Effector memory CD4-positive, alpha-beta T cell (primary cell): ENCODE measurements at places on chromosomes 2 and 18.

- no peak for DNase-seq
Observed at GRCh38 chr2:127632592-127633489, 13.1 kb upstream of the GPR17 start.

GRCh38 chr18:32335228-32335627 is 135.5 kb downstream of the GAREM1 start:
- no peak for DNase-seq

- no peak for DNase-seq
Observed at GRCh38 chr2:170862286-170862902, 45.7 kb downstream of the GAD1 start.

- DNase-seq: no peak
Observed at GRCh38 chr18:50775726-50776125, 44.1 kb downstream of the MRO start.

DNA sequence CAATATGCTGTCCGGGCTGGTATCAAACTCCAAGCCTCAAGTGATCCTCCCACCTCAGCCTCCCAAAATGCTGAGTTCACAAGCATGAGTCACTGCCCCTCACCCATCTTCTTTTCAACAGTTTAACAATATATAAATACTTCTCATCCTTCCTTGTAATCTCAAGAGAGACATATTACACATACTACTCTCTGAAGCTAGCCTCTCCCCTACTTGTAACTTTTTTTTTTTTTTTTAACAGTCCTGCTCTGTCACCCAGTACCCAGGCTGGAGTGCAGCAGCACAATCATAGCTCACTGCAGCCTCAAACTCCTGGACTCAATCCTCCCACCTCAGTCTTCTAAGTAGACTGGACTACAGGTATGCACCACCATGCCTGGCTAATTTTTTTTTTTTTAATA is 5.7 kb downstream of the GFPT1 start:
- DNase-seq: no peak

DNA sequence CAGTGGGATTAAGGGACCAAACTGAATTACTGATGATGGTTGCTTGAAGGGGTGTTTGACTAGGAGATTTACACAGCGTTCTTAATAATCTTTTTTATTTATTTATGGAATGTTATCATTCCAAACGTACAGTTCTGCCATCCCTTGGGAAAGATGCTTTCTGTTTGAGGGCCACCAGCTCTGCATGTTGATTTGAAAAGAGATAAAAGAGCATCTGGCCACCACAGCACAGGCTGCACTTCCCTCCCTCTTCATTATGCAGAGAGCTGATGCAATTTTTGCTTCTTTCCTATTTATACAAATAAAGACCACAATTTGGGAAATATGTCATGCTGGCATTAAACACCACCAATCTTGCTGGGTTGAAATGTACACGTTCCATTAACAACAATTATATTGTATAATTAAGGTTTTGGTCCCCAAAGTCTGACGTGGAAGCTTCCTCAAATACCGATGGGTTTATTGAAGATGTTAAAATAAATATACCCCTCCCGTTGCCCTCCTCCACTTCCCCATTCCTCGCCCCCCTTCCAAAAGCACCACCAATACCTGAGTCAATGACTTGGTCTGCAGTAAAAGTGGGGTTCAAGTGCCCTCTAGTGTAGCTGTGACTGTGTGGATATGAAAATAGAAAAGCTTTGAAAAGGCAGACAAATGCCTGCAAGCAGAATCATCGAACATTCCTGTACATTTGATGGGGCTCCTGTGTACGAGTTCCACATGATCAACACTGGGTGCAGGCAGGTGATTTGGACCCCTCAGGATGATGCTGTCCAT is 211.9 kb downstream of the HRH4 start:
- no peak for DNase-seq

- no peak for DNase-seq
Observed at GRCh38 chr18:70634576-70635147, 345.8 kb downstream of the SOCS6 start.

GRCh38 chr2:65491381-65491905 is 59.0 kb upstream of the SPRED2 start:
- DNase-seq: no peak

DNA sequence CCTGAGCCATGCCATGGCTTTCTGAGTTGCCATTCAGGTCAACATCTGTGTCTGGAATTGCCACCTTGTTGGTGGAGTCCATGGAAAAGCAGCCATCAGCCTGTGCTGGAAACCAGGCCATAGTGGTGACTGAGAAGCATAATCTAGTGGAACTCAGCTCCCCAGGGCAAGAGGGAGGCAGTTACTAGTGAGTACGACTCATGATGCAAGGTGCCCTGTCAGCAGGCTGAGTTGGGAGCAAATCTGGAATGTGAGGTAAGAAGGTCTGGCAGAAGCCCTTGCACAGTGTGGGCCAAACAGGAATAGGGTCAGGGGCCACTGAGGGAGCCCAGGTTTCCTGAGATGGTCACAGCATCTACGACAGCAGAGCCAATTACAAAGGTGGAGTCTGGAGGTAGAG is 37.1 kb downstream of the SULT1C2 start:
- DNase-seq: no peak

DNA sequence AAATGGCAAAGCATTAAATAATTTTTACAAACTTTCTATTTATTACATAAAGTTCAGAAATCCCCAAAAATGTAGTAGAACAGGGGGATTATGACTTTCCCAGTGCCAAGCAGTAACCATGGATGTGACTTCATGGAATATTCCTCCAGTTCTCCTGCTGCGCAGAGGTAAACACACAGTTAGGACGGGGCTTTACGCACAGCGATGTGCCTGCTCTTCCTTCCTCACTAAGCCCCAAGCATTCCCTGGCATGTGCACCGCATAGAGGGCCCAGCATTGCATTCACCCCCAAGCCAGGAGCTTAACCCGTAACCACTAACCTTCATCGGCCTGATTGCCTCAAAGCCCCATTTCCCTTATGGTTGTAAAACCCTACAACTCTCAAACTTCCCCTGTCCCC is 471.7 kb downstream of the SOX11 start:
- DNase-seq: no peak

- no peak for DNase-seq
Observed at GRCh38 chr2:64439194-64439593, 14.8 kb upstream of the LGALSL start.

- no peak for DNase-seq
Observed at GRCh38 chr2:46045888-46046287, 251.3 kb upstream of the EPAS1 start.

DNA sequence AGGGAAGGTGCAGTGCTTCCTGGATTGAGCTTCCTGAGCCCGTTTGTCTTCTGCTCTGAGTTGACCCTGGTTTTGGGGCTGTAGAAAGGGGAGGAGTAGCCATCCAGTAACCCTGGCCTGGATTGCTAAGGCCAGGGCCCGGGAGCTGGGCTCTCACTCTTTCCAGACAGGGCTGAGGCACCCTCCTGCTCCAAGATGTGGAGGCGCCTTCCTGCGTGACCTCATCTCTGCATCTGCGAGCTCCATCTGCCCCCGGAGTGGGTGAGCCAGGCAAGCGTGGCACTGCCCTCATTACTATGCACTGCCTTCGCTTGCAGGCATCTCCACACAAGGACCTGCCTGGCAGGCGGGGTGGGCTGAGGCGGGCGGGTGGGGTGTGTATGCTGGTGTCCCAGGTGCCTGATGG is 58.0 kb downstream of the RAB31 start:
- DNase-seq: no peak

- no peak for DNase-seq
Observed at GRCh38 chr2:224958462-224958857, 83.8 kb downstream of the DOCK10 start.

DNA sequence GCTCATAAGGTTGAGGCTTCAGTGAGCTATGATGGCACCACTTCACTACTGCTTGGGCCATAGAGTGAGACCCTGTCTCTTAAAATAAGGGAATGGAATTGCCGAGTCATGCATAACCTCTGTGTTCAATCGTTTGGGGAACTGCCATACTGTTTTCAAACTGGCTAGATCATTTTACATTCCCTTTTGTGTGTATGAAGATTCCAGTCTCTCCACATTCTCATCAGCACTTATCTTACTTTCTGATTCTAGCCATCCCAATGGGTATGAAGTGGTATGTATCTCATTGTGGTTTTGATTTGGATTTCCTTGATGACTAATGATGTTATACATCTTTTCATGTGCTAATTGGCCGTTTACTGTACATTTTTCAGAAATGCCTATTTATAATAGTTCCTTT is 23.7 kb downstream of the MARCHF7 start:
- DNase-seq: no peak

DNA sequence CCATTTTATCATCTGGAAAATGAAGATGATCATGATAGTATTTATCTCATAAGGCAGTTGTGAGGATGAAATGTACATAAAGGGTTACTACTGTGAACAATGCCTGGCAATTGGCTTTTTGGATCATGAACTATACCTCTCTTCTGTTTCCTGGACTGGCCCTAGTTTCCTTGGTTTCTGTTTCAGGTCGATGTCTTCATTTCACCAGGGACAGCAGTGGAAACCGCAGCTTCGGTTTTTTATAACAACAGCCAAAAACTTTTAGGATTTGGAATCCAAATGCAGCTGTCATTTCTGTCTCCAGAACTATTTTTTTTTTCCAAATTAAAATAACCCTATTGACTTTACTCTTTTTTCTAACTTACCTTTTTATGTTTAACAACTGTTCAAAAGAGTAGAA is 425.1 kb downstream of the RND3 start:
- DNase-seq: no peak

GRCh38 chr18:76426737-76427305 is 68.2 kb downstream of the ZNF516 start:
- no peak for DNase-seq

DNA sequence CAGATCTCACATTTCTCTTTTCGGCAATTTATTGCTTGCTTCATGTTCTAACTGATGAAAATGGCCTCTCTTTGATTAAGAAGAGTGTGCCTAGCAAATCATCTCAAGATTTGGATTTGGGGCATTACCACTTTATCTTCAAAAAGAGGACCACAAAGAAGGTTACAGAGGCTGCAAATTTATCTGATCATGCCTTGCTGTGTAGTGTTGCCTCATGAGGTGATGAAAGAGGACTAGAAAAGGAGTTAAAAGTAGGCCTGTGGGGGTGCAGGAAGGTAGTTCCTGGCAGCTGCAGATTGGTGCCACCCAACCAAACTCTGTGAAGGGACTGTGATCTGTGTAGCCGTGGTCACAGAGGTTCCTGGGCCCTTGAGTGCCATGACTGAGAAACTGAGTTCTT is 69.2 kb downstream of the PRELID3A start:
- DNase-seq: no peak

GRCh38 chr18:50877545-50878265 is 1.2 kb upstream of the ME2 start:
- DNase-seq: no peak

DNA sequence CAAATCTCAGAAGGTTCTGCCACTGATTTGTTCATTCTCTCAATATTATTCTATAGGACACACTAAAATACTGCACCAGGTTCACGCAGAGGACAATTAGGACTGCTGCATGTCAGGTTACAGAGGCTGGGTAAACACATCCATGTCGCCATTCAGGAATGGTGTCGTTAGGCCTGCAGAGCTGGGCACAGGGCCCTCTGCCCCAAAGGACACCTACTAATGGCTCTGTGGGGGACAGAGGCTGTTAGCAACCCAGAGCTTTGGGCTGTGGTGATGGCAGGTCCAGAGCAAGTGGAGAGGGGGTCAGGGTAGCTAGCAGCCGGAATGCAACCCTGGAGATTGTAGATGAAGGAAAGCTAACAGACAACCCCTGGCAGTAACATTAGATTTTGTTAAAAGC is 115.9 kb downstream of the TTC32 start:
- DNase-seq: no peak

DNA sequence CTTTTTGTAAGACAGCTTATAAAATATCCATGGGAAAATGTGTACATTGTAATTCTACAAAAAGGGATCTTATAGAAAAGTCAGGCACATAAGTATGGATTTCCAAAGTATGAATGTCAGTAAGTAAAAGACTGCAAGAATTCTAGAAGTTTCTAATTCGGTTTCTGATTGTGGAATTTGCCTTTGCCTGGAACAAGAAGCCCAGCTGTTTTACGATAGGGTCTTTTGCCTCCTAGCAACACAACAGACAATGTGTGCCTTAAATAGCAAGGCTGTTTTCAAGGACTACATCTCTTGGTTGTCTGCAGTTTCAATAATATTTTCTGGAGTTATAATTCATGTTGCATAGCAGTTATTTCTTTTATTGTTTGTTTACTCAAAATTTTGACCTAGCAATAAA is 312.9 kb downstream of the MTX2 start:
- DNase-seq: no peak

GRCh38 chr2:234556848-234557573 is 60.1 kb upstream of the ARL4C start:
- DNase-seq: no peak
